ENCODE measurements at places on chromosomes 13 and 19.

DNA sequence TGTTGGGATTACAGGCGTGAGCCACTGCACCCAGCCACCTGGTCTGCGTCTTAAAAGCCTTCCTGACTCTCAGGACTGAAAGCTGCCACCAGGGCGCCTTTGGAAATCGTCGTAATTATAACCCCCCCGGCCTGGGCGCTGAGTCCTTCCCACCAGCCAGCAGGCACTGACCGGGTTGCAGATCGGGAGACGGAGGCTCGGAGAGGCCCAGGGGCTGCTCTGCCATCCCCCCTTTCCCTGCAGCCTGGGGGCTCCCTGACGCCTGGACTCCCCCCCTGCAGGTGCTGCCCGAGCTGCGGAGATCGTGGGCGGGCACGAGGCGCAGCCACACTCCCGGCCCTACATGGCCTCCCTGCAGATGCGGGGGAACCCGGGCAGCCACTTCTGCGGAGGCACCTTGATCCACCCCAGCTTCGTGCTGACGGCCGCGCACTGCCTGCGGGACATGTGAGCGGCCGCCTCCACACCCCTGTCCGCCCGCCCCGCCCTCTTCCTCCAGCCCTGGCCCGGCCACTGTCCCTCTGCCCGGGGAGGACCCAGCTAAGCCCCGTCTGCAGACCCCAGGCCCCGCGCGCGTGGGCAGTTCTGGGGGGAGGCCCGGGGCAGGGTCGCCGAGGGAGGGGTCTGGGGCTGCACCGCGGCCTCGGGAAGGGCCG lies 2.5 kb downstream of the PRTN3 start:
- DNase-seq = no peak

- peak; percentile 81 for DNase-seq
These were observed 32.2 kb downstream of the MYO9B start for GRCh38 chr19:17107546-17108452.

DNA sequence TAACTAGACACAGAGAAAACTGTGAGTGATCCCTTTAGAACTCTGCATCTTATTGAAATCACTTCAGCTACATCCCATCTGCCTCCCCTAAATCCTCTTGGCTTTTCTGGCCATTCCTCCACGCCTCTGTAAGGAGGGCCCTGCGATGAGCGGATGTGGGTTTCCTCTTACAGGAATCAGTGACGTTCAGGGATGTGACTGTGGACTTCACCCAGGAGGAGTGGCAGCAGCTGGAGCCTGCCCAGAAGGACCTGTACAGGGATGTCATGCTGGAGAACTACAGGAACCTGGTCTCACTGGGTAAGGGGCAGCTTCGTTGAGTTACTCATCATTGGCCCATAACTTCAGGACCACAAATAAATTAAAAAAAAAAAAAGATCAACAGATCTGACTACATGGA lies 18.5 kb downstream of the ZNF71 start:
- DNase-seq = no peak

GRCh38 chr19:6820237-6820636 lies 47.7 kb downstream of the VAV1 start:
- no peak for DNase-seq

DNA sequence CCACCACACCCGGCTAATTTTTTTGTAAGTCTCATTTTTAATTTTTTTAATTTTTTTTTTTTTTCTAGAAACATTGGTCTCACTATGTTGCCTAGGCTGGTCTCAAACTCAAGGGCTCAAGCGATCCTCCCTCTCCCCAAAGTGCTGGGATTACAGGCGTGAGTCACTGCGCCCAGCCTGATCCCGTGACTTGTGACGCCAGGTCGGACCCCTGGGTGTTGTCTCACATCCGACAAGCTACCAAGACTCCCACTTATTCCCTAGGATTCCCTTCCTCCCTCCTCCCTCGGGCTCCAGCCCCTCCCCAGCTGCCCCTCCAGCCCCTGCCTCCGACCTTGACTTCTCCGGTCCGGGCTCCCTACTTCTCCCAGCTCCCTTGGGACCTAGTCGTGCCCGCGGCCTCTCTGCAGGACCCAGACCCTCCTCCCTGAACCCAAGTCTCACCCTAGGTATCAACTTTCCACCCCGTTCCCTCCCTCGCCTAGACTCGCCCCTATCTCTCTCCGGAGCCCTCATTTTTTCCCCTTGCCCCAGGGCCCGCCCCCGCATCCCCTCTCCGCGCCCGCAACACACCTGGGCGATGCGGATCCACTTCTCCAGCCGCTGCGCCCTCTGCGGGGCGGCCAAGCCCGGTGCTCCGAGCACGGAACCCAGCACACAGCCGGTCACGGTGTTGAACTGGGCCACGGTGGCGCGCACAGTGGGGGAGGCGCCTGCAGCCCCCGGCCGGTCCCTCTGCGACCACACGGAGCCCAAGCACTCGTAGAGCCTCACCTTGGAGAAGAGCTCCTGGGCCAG lies 13.1 kb downstream of the RGL3 start:
- no peak for DNase-seq

Measured in foreskin keratinocyte (primary cell).